ENCODE measurements at places on chromosomes 4 and X.

- no peak for DNase-seq
- no peaks in the 10 kb centered on the region for H3K27me3 ChIP-seq
- no peak overlapping the region for H3K4me3 ChIP-seq
- H3K36me3 ChIP-seq: no peaks in the 10 kb centered on the region
- H3K4me1 ChIP-seq: no peaks in the 10 kb centered on the region
Measured at GRCh38 chr4:148926276-148927260, 484.4 kb upstream of the NR3C2 start.

DNA sequence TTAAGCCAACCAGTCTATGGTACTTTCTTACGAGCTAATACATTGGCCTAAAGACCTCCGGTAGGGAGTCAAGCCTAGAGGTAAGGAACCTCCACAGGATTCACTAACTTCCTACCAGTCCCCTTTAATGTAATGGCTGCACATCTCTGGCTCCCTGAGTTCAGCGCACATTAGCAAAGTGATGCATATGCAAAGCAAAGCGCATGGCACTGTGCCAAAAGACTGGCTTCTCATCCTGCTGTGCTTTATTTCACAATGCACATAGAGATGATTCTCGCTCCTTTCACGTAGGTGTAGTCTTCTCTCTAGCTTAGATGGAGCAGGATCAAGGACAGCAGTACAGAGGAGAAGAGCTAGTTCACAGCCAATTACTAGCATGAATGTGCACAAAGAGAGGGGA is 14.6 kb upstream of the CLTRN start:
- H3K27ac ChIP-seq: no peak overlapping the region
- no peak overlapping the region for H3K4me3 ChIP-seq
- H3K27me3 ChIP-seq: no peaks in the 10 kb centered on the region
- H3K36me3 ChIP-seq: peaks cover 45% of the 10 kb centered on the region
- peaks cover 37% of the 10 kb centered on the region for H3K4me1 ChIP-seq

- DNase-seq: no peak
- H3K4me3 ChIP-seq: no peak overlapping the region
- no peaks in the 10 kb centered on the region for H3K36me3 ChIP-seq
- no peak overlapping the region for H3K27ac ChIP-seq
- no peaks in the 10 kb centered on the region for H3K4me1 ChIP-seq
Measured at GRCh38 chr4:3836756-3837601, 70.8 kb downstream of the ADRA2C start.

- H3K27me3 ChIP-seq: no peaks in the 10 kb centered on the region
- no peak overlapping the region for H3K27ac ChIP-seq
- H3K4me1 ChIP-seq: no peaks in the 10 kb centered on the region
- DNase-seq: no peak
Measured at GRCh38 chr4:19494961-19495360, 756.7 kb upstream of the SLIT2 start.

GRCh38 chr4:137664416-137664815 is 132.1 kb upstream of the PCDH18 start:
- no peak for DNase-seq
- no peaks in the 10 kb centered on the region for H3K4me1 ChIP-seq
- H3K4me3 ChIP-seq: no peak overlapping the region
- H3K36me3 ChIP-seq: no peaks in the 10 kb centered on the region

- no peak for DNase-seq
- no peaks in the 10 kb centered on the region for H3K4me1 ChIP-seq
- H3K27me3 ChIP-seq: no peaks in the 10 kb centered on the region
- H3K36me3 ChIP-seq: no peaks in the 10 kb centered on the region
Measured at GRCh38 chr4:165720411-165721082, 152.5 kb upstream of the TLL1 start.

- DNase-seq: no peak
- H3K4me3 ChIP-seq: no peak overlapping the region
- no peaks in the 10 kb centered on the region for H3K27me3 ChIP-seq
Measured at GRCh38 chr4:164501074-164501473, 252.9 kb upstream of the SMIM31 start.

- H3K4me3 ChIP-seq: no peak overlapping the region
- H3K4me1 ChIP-seq: no peaks in the 10 kb centered on the region
- H3K36me3 ChIP-seq: no peaks in the 10 kb centered on the region
- H3K27me3 ChIP-seq: peaks cover 29% of the 10 kb centered on the region
- DNase-seq: no peak
Measured at GRCh38 chrX:54991706-54992105, 2.3 kb downstream of the PFKFB1 start.

GRCh38 chr4:151117371-151117962 is 18.0 kb downstream of the RPS3A start:
- peaks cover 28% of the 10 kb centered on the region for H3K36me3 ChIP-seq
- no peak for DNase-seq
- H3K4me3 ChIP-seq: no peak overlapping the region
- H3K27me3 ChIP-seq: no peaks in the 10 kb centered on the region
- peaks cover 7% of the 10 kb centered on the region for H3K4me1 ChIP-seq
- no peak overlapping the region for H3K27ac ChIP-seq

DNA sequence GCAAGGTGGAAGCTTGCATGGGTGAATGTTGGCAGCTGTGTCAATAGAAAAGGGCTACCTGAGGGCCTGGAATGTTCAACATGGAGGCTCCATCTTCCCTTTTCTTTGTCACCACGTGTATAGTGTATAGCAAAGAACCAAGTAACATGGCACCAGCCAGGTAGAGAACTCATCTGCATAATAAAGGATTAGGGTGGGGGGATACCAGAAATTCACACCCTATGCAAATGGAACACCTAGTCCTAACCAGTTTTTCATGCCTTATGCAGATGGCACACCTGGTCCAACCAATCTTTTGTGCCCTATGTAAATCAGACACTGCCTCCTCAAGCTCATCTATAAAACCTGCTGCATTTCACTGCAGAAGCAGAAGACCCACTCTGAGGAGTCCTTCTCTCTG is 169.6 kb upstream of the GLRA2 start:
- DNase-seq: no peak
- H3K4me3 ChIP-seq: no peak overlapping the region
- no peaks in the 10 kb centered on the region for H3K36me3 ChIP-seq
- no peaks in the 10 kb centered on the region for H3K4me1 ChIP-seq

DNA sequence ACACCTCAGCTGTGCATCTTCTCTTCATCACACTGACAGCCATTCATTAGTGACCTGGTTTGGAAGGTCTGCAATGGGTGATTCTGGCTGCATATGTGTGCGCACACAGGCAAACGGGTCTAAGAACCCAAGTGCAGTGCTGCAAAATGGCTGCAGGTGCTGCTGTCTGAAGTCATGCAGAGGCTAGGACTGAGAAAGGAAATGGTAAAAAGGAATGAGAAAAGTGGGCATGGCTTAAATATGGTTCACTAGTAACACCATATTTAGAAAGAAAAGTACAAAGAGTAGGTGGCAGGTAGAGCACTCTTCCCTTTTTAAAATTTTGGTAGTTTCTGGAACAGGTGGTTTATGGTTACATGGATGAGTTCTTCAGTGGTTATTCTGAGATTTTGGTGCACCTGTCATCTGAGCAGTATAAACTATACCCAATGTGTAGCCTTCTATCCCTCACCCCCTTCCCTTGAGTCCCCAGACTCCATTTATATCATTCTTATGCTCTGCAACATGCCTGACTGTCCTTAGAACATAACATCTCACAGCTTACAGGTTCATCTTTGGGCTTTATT is 78.4 kb downstream of the CCNG2 start:
- no peaks in the 10 kb centered on the region for H3K36me3 ChIP-seq
- no peak overlapping the region for H3K4me3 ChIP-seq
- H3K27me3 ChIP-seq: peaks cover 16% of the 10 kb centered on the region
- H3K27ac ChIP-seq: no peak overlapping the region
- H3K4me1 ChIP-seq: no peaks in the 10 kb centered on the region

DNA sequence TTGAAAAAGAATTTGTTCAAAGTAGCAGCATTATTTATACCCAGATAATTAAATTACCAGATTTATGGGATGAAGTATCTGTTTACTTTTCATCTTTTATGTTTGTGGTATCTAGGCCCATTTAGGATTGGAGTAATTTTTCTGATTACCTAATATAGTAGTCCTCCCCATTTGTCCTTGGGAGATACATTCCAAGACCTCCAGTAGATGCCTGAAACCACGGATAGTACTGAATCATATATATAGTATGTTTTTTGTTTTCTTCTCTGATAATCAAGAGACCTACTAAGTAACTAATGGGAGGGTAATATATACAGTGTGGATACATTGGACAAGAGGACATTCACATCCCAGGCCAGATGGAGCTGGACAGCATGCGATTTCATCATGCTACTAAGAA is 30.7 kb upstream of the PTPN13 start:
- no peak overlapping the region for H3K27ac ChIP-seq
- no peaks in the 10 kb centered on the region for H3K36me3 ChIP-seq
- H3K27me3 ChIP-seq: no peaks in the 10 kb centered on the region
- no peak for DNase-seq
- H3K4me1 ChIP-seq: no peaks in the 10 kb centered on the region

DNA sequence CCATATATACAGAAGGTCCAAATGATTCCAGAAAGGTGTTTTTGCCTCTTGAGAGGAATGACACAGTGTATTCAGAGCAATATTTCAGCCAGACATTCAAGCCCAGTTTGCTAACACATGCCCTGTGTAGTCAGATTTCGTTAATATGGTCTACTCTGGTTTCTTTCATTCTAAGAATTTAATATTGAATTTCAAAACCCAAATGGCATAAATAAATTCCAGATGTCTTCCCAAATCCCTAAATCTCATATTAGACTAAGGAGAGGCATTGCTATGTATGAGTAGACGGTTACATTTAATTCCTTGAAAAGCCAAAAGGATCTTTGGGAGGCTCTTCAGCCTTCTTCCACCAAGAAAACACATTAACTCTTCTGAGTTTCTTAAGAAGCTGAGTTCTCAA is 66.3 kb upstream of the C1QTNF7 start:
- H3K4me3 ChIP-seq: no peak overlapping the region
- H3K27me3 ChIP-seq: no peaks in the 10 kb centered on the region
- H3K27ac ChIP-seq: no peak overlapping the region
- no peak for DNase-seq

- H3K4me3 ChIP-seq: peak overlapping the region; percentile 90
- H3K36me3 ChIP-seq: peaks cover 8% of the 10 kb centered on the region
- H3K27ac ChIP-seq: peak overlapping the region; percentile 95
- peaks cover 21% of the 10 kb centered on the region for H3K4me1 ChIP-seq
- DNase-seq: no peak
- H3K27me3 ChIP-seq: peaks cover 7% of the 10 kb centered on the region
Measured at GRCh38 chrX:155880586-155881157, 473 bp upstream of the VAMP7 start.

DNA sequence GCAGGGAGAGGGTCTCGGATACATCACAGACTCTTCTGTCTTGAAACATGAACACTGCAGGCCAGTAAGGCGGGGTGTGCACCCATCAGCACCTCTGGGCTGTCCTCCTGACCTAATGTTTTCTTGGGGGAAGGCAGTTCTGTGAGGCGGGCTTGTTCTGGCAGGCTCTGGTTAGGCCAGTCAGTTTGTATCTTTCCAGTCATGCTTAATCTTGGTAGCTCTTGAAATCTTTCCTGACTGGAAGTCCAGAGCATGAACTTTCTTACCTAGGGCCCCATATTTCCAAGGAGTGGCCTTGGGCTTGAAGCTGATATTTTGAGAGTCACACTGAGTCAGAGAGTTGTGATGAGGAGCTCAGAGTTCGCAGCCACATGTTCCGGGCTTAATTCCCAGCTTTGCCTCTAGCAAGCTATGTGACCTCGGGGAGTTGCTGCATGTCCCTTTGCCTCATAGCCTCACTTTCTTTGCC is 54.2 kb upstream of the RASSF6 start:
- no peak overlapping the region for H3K27ac ChIP-seq
- no peaks in the 10 kb centered on the region for H3K4me1 ChIP-seq
- no peaks in the 10 kb centered on the region for H3K36me3 ChIP-seq
- H3K27me3 ChIP-seq: no peaks in the 10 kb centered on the region
- no peak for DNase-seq
- H3K4me3 ChIP-seq: no peak overlapping the region

DNA sequence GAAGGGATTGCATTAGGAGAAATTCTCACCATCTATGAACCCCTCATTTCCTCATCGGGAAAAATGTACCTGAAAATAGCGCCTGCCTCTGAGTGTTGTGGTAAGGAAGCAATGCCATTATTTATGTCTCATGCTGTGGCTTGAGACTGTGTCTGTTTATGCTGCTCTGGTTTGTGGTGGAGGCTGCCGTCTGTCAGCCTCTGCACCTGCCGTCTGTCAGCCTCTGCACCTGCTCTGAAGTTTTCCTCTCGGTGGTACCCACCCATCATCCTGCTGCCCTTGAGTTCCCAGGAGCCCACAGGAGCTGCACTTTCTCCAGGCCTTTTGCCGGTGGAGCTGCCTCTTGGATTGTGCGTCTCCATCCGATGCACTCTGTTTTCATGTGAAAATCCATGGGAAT is 68.5 kb upstream of the PPP2R3B start:
- no peak for DNase-seq
- H3K27me3 ChIP-seq: peaks cover 30% of the 10 kb centered on the region
- no peaks in the 10 kb centered on the region for H3K4me1 ChIP-seq
- H3K4me3 ChIP-seq: no peak overlapping the region
- no peak overlapping the region for H3K27ac ChIP-seq

DNA sequence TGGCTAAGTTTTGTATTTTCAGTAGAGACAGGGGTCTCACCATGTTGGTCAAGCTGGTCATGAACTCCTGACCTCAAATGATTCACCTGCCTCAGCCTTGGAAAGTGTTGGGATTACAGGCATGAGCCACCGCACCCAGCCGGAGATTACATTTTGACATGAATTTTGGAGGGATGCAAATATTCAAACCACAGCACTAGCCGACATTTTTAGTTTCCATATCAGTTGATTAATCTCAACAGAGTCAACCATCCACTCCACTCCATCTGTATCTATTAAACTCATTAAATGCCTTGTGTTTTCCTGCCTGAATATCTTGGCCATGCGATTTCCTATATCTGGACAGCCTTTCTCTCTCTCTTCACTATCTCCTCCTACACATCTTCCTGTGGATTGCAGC is 64.1 kb upstream of the PDGFRA start:
- H3K36me3 ChIP-seq: no peaks in the 10 kb centered on the region
- H3K4me3 ChIP-seq: no peak overlapping the region

- no peak overlapping the region for H3K4me3 ChIP-seq
- H3K36me3 ChIP-seq: no peaks in the 10 kb centered on the region
- no peak for DNase-seq
- H3K27me3 ChIP-seq: peaks cover 8% of the 10 kb centered on the region
- no peak overlapping the region for H3K27ac ChIP-seq
Measured at GRCh38 chr4:47002580-47002979, 9.2 kb upstream of the GABRA4 start.

GRCh38 chr4:87489678-87490077 is 39.5 kb downstream of the SPARCL1 start:
- peaks cover 3% of the 10 kb centered on the region for H3K27me3 ChIP-seq
- no peak overlapping the region for H3K4me3 ChIP-seq
- peaks cover 3% of the 10 kb centered on the region for H3K36me3 ChIP-seq
- no peak overlapping the region for H3K27ac ChIP-seq
- peaks cover 4% of the 10 kb centered on the region for H3K4me1 ChIP-seq

Measured in activated T-cell treated with anti-CD3 and anti-CD28 coated beads, Interleukin-2, amount 50 U/mL, for 24 hours (primary cell).